ENCODE measurements at places on chromosomes 11 and 22.

DNA sequence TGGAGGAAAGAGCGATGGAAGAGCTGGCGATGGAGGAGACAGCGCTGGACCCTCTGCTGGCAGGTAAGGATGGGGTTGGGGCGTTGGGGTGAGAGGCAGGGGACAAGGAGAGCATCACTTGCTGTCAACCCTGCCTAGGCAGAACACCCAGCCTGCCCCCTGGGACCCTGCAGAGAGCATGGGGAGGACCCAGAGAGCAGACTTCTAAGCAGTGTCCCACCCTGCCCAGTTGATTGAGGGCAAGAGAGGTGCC, 111.6 kb upstream of the ANO1 start:
- DNase-seq, result no peak

DNA sequence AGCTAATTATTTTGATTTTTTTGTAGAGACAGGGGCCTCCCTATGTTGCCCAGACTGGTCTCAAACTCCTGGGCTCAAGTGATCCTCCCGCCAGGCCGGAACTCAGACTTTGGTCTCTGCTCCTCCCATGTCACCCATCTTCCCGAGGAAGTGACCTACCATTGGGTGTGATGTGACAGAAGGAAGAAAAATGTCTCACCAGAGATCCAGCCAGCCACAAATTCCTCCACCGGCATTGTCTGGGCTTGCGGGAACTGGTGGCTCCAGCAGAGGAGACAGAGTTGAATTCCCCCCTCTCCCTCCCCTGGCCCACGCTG, 772 bp downstream of the SLC25A45 start:
- no peak for DNase-seq

- no peak for DNase-seq
These were observed 6.1 kb downstream of the SWAP70 start for GRCh38 chr11:9669954-9670353.

DNA sequence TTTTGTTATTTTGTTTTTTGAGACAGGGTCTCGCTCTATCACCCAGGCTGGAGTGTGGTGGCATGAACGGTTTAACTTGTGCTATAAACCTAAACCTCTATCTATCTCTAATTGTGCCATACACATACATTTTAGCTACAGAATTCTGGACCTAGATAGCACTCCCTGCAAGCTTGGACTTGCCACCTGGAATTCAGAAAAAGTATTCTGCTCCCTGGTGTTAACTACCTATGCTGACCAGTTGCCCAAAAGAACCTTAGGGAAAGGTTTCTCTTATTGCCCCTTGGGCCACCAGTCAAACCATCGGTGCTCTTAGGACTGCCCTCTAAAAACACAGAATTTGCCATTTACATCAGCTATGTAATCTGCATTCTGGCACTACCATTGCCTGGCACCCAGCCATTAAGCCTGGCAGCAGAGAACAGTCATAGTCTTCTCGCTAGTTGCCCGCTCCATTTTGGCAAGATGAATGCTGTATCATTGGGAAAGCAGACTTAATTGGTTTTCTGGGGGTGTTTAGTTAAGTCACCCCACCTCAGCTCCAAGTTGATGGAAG, 55.3 kb downstream of the ETS1 start:
- no peak for DNase-seq

DNA sequence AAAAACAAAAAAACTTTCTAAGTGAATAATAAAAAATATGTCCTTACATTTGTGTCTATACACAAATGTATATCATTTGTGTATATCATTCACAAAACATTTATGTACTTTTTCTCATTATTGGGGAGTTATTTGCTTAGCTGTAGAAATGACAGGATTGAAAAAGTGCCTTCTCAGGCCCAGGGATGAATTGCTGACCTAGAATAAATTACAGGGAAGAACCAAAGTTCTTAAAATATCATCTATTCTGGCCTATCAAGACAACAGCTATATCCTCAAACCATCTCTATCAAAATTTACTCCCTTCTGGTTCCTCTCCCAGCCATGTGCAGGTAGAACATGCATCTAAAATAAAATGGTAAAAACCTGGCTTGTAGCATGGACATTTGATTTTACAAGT, 1.9 kb upstream of the RAB6A start:
- no peak for DNase-seq

- DNase-seq, result no peak
These were observed 123.4 kb downstream of the CYP2R1 start for GRCh38 chr11:14768526-14769188.

DNA sequence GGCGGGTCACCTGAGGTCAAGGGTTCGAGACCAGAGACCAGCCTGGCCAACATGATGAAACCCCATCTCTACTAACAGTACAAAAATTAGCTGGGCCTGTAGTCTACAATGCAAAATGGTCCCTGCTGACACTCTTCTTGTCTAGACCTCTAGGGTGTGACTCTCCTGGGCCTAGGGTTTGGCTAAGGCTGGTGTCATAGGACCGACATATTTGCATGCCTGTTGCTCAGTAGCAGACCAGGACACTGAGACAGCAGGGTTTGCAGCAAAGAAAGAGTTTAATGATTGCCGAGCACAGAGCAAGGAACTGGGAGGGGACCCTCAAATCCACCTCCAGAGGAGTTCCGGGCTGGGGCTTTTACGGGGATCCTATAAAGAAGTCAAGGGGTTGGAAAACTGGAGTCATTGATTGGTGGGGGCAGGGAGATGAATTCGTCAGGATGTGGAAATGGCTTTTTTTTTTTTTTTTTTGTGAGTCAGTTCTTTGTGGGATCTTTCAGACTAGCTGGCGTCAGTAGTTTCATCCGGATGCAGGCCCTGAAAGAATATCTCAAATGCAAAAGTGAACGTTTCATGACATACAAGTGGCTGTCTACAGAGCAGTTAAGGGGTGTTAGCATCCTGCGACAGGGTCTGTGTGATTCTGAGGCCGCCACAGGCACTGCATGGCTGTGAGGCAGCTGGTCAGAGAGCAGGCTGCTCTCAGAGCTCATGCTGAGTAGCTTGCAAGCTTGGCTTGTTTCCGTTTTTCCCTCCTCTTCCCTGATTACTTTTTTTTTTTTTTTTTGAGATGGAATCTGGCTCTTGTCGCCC, 27.2 kb upstream of the A4GALT start:
- DNase-seq, result no peak

GRCh38 chr11:131447277-131447815, 76.9 kb downstream of the NTM start:
- DNase-seq, result no peak

Data from stimulated activated CD8-positive, alpha-beta memory T cell treated with anti-CD3 and anti-CD28 coated beads, Interleukin-12 subunit alpha, Interleukin-12 subunit beta, amount 100 ng/mL, for 1 hour (primary cell).